ENCODE measurements at places on chromosomes 13 and 19.

GRCh38 chr13:103282571-103283450 lies 216.6 kb upstream of the SLC10A2 start:
- DNase-seq: no peak

DNA sequence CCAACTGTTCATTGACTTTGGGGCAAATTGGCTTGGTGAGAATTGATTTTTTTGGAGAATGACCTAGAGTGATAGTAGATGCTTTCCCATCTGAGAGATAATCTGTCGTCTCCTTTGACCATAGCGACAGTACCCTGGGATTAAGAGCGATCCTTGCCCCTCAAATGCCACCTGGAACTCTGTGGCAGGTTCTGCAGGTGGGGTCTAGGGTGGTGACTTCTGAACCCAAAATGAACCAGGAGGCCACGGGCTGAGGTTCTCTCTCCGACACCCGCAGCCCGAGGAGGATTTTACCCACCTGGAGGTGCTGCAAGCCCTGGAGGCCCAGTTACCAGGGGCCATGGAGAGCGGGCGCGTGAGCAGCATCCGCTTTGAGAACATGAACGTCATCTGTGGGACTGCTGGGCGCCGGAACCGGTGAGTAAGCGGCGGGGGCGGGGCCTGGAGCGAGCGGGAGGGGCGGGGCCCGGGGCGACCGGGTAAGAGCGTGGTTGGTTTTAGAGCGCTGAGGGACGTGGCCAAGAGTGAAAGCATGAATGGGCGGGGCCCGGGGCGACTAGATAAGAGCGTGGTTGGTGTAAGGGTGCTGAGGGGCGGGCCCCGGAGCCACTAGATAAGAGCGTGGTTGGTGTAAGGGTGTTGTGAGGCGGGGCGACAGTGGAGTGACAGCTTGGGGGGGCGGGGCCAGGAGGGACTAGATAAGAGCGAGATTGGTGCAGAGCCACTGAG lies 8.6 kb downstream of the C19orf81 start:
- peak; percentile 93 for DNase-seq

DNA sequence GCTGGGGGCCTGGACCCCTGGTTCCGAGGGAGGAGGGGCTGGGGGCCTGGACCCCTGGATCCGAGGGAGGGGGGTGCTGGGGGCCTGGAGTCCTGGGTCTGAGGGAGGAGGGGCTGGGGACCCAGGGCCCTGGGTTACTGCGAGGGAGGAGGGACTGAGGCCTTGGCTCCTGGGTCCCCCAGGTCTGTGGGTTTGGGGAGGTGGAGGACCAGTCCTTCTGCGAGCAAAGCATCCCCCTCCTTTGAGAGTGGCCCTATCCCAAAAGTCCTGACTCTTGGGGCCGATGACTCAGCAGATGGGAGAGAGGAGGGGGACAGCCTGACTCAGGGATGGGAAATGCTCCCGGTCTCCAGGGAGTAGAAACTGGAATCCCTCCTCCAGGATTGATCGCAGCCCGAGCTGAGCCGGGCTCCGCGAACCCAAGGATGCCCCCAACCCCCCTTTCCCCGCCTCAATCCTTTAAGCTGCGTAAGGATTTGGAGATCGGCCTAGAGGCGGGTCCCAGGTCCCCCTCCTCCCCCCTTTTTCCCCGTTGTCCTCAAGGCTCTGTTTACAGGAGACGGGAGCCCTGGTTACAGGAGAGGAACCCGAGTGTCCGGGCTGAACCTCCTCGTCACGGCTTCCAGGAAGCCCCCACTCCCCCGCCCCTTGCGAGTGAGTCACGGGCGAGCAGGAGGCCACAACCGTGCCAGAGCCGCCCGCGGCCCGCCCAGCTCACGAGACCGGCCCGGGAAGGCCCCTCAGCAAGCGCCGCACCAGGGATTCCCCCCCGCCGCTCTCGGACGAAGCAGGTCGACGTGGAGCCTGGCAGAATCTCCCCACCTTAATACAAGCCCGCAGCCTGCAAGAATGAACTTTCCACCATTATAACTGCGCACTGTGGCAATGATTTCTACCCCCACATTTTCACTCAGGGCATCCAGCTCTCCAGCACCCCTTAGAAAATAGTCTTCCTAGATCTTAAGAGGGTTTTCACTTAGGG lies 3.0 kb upstream of the ZFP36 start:
- DNase-seq: peak; percentile 97

GRCh38 chr19:367963-368629 lies 23.5 kb upstream of the MIER2 start:
- no peak for DNase-seq

DNA sequence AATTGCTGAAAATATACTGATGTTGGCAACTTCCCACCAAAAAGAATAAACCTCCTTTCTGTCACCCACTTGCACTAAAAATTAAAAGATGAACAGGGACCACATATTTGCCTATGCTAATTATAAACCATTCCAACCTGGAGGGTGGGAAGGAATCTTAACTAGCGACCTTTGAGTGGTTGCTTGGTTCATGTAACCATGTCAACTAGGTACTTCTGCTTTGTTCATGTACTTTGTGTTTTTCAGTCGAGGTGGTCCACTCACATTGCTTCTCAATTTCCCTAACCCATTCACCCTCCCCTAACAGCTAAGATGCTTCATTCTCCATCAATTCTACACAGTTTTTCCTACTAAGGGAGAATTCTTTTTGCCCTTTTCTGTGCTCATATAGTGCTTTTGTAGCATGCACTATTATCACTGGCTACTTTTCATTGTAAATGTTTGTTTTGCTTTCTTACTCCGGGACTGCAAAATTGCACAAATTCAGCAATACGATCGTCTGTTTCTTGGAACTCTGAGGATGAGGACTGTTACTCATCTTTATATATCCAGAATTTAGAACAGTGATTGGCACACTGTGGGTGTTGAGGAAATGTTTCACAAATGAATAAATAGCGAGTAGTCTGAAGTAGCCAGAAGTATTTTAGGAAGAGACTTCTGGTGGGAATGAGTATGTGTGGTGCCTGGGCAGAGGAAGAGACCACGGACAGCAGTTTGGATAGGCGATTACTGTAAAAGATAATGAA lies 187.5 kb downstream of the GPC6 start:
- no peak for DNase-seq

DNA sequence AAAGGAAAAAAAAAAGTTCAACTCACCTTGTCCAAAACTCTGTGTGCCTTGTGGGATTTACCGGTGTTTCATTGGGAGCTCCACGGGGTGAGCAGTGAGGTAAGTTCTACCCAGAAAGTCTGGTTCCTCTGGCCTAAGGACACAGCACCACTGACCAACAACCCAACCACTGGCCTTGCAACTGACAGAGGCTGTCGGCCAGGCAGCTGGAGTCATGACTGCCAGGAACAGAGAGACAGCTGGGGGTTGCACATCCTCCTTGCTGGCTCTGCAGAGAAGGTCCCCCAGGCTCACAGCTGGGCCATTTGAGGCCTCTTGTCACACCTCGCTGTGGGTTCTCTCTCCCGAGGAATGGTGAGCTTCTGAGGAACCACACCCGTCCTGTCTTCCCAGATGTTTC lies 59.5 kb downstream of the ANKRD10 start:
- DNase-seq: no peak

GRCh38 chr19:32416749-32417456 lies 11.3 kb downstream of the DPY19L3 start:
- no peak for DNase-seq

GRCh38 chr19:52990759-52991418 lies 22.8 kb upstream of the ERVV-1 start:
- no peak for DNase-seq

DNA sequence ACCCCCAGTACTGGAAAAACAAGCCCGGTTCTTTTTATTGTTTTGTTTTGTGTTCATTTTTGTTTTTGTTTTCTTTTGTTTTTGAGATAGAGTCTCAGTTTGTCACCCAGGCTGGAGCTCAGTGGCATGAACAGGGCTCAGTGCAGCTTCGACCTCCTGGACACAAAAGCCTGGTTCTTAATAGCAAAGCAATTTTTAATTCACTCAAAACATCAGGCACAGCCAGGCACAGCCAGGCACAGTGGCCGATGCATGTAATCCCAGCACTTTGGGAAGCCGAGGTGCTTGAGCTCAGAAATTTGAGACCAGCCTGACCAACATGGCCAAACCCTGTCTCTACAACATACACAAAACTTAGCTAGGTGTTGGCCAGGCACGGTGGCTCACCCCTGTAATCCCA lies 30.7 kb downstream of the INSR start:
- no peak for DNase-seq

- DNase-seq: no peak
These were observed 6.2 kb upstream of the SLC25A41 start for GRCh38 chr19:6439743-6440142.
